ENCODE measurements at places on chromosomes 2 and 18. TPM values are rescaled to one million over a fixed set of nuclear protein-coding genes. Genes with fewer than 3 reads are reported as not detected.

DNA sequence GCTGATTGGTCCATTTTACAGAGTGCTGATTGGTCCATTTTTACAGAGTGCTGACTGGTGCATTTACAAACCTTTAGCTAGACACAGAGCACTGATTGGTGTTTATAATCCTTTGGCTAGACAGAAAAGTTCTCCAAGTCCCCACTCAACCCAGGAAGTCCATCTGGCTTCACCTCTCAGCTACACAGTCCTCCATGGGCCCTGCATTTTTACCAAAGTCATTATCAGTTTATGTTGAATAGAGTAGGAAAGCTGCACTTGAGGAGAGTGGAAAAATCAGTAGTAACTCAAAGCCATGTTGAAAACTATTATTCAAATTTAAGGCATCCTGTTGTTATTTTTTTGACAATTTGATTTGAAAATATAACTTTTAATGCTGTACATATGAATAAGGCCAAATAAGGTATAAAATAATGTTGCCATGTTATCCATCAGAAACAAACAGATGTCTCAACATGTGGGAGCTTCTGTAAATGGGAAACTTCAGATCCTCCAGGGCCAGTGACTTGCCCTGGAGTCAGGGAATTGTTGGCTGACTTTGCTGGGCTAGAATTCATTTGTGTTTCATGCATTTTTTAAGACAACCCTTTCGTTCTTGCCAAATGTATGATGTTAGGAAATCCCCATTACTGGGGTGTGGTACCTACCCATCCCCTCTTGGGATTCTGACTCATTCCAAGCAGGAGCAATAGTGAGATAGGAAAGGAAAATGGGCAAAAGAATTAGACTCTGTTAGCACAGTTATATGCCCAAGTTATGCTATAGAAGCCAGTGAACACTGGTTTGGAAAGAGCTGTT, 37.8 kb upstream of the CCDC195 start:
- DNase-seq, result no peak

DNA sequence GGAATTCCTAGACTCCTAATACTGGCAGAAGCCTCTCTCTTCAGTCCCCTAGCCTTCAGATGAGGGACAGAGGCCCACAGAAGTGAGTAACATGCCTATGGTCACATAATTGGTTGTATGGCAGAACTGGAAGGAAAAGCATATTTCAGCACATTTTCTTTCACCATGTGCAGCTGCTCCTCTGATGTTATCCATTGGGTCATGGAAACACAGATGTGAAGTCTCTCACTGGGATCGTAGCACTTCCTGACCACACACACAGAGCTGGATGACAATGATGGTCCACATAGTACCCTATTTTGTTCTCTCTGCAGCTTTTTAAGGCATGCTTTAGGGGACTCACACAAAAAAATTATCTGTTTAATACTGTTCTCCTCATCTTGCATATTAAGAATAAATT, 24.5 kb downstream of the MYO3B start:
- DNase-seq, result no peak

DNA sequence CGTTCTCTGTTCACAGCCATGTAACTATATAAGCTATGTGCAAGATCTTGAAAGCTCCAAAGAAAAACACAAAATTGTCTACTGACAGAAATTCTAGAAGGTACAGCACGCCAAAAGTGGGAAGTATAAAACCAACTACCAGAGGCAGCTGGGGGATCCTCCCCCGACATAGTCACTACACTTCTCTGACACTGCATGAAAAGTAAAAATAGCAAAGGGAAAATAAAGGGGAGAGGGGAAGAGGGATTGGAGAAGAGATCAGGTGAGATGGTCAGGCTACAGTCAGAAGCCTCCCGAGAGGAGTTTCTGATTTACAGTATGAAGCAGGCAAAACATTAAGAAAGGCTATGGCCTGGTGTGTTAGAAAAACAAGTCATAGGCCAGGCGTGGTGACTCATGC, 39.8 kb upstream of the PCBP1 start:
- DNase-seq, result no peak

DNA sequence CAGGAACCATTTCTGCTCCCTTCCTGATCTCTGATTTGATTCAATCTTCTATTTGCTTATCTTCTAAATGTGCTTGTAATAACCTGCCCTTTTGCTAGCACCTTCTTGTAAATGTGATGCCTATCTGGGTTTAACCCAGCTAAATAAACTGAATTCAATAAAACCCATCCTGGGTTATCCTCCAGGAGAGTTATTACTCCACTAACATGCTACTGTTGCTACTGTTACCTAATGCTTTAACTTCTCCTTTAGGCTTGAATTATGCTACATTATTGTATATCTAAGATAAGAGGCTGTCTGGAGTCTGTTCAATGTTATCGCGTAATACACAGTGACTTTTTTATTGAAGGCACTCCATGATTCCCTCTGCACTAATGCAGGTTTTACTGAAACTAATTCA, 206.5 kb upstream of the CTAGE1 start:
- DNase-seq, result no peak

The GAD1 gene
- total RNA-seq, result 12.5 TPM

DNA sequence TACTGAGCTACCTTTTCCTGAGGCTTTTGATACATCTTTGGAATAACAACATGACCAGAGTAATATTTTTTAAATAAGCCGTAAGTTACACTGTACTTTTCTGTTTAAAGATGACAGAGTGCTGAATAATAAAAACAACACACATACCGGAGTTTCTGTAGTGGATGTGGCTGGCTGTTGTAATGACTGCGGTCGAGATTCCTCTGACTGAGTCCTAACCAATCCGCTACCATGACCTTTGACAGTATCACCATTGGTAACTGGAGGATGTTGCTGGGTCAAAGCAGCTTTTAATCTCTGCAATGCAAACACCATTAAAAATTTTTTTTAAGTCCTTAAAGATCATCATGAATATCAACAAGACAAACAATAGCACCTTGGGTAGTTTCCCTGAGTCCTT, 70.7 kb downstream of the ATF2 start:
- DNase-seq, result peak; percentile 54

The DSEL gene
- total RNA-seq, result 6.8 TPM

The RHOB gene
- total RNA-seq, result 38.9 TPM

Measured in Panc1 (cell line).